NCI-H526 (cell line): ENCODE measurements at places on chromosomes 2 and 18.

DNA sequence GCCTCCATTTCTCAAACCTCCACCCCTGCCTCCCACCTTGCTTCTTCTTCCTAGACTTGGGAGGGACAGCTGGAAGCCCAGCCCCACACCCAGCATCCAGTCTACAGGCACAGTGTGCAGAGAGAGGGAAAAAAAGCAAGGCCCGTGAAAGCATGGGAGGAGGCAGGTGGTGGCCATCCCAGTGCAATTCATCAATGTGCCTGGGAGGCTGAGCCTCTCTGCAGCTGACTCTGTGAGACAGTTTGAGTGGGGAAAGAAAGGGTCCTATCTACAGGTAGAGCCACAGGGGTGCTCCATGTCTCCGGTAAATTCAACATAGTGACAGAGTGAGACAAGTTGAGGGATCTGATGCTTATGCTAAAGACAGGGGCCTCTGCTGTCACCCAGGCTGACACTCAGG, 340.6 kb downstream of the DYSF start:
- no peak for DNase-seq

GRCh38 chr2:123563515-123563914, 461.6 kb upstream of the CNTNAP5 start:
- DNase-seq: no peak

GRCh38 chr2:106160786-106161261, 33.3 kb downstream of the UXS1 start:
- no peak for DNase-seq

DNA sequence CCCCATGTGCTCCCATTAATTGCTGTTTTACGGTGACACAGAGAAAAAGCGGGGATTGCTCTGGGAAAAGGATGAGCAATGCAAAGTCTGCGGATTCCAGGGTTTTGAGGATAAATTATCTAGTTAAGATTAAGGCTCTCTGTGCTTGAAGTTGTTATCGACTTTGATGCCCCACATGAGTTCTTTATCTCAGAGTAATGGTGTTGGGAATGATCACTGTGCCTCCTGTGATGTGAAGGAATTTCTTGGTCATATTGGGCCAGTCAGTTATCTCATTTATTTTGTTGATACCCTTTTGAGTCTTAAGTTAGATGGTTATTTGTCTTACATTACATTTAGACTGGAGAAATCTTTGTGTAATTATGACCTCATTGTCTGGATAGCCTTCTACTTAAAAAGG, 184.6 kb upstream of the MEX3C start:
- no peak for DNase-seq

DNA sequence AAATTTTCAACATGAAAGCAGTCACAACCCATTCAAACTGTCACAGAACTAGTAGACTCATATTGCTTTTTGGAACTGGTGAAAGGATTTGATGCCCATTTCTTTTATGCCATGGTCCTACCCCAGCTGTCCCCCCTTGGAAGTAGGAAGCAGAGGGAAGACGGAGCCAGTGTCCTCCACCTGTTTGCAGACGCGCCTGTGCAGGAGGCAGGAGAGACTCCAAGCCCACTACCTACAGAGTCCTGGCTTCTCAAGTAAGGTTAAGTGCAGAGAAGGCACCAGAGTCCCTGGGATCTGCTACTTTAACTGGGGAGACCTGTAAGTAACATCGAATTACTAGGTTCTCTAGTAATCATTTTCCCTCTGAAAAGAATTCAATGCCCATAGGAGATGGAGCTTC, 32.7 kb upstream of the DNMT3A start:
- no peak for DNase-seq

DNA sequence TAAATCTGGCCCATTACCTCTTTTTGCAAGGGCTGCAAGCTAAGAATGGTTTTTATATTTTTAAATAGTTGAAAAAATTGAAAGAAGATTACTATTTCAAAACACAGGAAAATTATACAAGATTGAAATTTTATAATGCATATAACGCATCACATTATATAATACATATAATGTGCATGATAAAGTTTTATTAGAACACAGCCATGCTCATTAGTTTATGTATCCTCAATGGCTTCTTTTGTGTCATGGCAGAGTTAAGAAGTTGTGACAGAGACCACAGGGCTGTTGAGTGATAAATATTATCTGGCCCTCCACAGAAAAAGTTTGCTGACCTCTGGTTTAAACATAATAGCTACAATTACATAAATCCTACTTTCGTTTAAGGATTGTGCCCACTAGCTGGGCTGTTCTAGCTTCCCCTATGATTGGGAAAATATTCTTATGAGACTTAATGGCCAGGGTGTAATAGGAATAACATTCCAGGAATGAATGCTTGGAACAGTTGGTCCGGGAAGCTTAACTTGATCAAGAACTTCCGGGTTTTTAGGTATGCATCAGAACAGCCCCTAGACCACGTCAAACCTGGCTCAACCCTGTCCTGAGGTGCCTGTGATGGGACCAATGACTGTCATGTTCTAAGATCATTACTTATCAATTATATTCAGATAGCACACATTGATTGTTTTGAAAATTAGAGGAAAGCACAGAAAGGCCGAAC, 98.7 kb upstream of the LPIN2 start:
- DNase-seq: no peak

DNA sequence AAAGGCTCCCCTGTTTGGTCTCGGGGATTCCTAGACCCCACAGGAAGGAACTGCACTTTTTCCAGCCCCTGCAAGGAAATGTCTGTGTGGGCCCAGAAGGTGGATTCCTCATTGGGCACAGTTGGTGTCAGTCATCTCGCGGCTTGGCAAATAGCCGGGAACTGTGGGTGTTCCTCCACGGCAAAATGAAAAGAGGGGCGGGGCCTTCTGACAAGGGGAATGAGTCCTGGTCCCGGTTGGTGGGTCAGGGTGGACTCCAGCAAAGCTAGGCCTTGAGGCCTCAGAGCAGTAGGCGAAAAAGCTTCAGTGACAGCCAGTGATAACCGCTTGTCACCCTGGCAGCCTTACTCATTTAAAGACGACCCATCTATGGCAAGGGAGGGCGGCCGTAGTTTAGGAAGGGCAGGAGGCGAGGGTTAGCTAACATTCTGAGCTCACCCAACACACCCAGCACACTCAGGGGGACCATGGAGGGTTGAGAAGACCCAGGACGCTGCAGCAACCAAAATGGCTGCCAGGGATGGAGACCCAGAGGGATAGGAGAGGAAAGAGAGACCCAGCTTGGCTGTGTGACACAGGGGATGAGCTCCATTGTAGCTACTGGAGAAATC, 16.5 kb downstream of the SLC4A3 start:
- peak; percentile 13 for DNase-seq

GRCh38 chr2:179454443-179455171, 190.0 kb upstream of the SESTD1 start:
- DNase-seq: no peak

DNA sequence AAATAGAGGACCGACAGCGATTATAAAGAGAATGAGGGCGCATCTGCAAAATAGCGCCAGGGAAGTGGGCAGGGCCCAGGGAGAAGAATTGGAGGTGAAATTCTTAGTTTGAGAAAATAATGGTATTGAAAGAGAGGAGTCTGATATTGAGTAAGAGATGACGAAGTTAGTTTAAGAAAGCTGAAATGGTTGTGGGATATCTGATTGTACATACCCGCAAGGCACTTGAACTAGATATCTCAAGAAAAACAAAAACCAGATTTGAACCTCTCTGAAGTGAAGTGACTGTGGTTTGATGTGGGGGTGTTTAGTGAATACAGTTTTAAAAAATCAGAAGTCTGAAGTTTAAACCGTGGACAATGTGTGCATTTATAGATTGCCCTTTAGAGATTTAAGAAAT, 38.9 kb downstream of the ZNF532 start:
- no peak for DNase-seq

DNA sequence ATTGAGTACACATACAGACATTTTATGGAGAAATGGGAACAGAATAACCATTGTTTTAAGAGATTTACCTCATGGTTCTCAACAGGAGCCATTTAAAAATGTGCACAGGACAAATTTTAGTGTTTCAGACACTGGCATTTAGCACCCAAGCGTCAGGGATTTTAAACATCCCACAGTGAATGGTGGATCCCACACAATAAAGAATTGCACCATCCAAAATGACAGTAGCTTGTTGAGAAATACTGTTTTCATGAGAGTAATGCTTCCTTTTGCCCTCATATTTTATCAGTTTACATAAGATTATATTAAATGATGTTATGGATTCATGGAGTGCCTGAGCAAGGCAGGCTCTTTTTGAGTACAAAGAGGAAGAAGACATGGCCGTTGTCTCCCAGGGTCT, 54.0 kb downstream of the MFSD6 start:
- DNase-seq: no peak

GRCh38 chr18:75208836-75209128, 157 bp downstream of the PTGR3 start:
- no peak for DNase-seq

DNA sequence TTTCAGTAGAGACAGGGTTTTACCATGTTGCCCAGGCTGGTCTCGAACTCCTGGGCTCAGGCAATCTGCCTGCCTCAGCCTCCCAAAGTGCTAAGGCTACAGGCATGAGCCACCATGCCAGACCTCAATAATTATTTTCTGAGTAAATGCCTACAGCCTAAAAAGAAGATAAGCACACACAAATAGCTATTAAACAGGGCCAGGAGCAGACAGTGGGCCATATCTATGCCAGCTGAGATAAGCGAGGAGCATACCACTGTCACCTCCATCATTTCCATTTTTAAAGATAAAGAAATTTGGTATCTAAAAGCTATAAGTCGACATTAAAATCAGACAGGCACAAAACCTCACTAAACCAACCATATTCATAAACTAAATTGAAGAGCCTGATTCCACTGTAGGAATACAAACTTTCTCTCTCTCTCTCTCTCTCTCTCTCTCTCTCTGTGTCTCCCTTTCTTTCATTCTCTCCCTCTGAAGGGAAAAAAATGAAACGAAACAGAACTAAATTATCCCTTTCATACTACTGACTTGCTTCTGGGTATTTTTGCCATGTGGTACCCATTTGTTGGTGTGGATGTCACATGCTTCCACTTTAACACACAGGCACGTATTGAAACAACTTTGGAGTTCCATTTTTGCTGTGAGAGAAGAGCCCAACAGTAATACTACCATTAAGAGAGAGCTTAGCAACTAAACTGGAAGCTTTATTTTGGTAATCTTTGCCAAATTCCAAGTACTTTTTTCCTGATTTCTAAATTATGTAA, 51.0 kb downstream of the FARSB start:
- no peak for DNase-seq

GRCh38 chr2:54947646-54948045, 102.6 kb downstream of the RTN4 start:
- no peak for DNase-seq

DNA sequence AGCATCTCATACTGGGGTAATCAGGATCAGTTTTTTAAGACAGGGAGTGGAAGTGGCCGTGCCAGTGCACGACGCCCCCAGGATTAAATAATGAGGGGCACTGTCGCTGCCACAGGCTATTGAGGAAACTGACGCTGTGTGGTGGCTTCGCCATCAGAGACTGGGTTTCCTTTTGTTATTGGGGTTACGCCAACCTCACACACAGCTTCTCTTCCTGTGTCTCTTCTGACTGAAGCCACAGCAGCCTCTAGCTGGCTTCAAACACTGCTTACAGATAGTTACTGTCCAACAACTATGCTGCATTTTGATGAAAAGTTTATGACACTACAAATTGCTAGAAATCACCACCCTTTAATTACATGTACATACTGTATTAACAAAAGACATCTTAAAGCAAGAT, 521.9 kb upstream of the SALL3 start:
- no peak for DNase-seq

DNA sequence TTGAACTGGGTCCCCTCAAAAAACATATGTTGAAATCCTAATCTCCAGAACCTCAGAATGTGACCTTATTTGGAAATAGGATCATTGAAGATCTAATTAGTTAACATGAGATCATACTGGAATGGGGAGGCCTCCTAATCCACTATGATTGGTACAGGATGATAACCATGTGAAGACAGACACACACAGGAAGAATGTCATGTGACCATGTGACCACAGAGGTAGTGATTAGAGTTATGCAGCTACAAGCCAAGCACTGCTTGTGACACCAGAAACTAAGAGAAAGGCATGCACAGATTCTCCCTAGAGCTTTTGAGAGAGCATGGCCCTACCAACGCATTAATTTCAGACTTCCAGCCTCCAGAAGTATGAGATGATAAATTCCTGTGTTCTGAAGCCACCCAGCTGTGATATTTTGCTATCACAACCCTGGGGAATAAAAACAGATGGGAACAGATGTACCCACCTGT, 47.0 kb upstream of the TGIF1 start:
- DNase-seq: no peak

- DNase-seq: no peak
Measured at GRCh38 chr2:15059870-15060512, 427.5 kb downstream of the LRATD1 start.
